Activated T-cell treated with anti-CD3 and anti-CD28 coated beads for 1 hour (primary cell): ENCODE measurements at places on chromosomes 3 and 15.

DNA sequence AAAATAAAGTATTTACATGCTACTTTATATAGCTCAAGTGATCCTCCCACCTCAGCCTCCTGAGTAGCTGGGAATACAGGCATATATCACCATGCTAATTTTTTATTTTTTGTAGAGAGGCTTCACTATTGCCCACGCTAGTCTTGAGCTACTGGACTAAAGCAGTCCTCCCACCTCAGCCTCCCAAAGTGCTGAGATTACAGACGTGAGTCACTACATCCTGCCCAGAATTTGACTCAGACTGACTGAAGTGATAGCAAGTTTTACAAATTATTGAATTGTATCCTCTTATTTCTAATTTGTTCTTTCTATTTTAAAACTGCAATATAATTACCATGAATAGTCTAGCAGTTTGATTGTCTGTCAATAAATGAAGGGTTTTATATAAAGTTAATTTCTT is 210.3 kb upstream of the CGNL1 start:
- no peak for DNase-seq

- DNase-seq: no peak
Measured at GRCh38 chr3:22585911-22586310, 617.2 kb upstream of the UBE2E2 start.

DNA sequence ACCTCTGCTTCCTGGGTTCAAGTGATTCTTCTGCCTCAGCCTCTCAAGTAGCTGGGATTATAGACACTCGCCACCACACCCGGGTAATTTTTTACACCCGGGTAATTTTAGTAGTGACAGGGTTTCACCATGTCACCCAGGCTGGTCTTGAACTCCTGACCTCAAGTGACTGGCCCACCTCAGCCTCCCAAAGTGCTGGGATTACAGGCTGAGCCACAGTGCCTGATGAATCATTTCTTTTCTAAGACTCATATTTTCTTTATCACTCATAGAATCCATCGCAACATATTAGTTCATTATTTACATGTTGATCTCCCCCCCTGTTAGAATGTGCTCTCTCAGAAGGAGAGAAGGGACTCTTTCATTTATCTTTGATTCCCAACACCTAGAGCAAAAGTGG is 109.5 kb upstream of the PTPRG start:
- DNase-seq: no peak

- DNase-seq: no peak
Measured at GRCh38 chr3:463252-464192, 267.0 kb downstream of the CHL1 start.

GRCh38 chr3:177039490-177040274 is 157.6 kb downstream of the TBL1XR1 start:
- no peak for DNase-seq

GRCh38 chr3:188197388-188197847 is 43.5 kb downstream of the LPP start:
- no peak for DNase-seq

DNA sequence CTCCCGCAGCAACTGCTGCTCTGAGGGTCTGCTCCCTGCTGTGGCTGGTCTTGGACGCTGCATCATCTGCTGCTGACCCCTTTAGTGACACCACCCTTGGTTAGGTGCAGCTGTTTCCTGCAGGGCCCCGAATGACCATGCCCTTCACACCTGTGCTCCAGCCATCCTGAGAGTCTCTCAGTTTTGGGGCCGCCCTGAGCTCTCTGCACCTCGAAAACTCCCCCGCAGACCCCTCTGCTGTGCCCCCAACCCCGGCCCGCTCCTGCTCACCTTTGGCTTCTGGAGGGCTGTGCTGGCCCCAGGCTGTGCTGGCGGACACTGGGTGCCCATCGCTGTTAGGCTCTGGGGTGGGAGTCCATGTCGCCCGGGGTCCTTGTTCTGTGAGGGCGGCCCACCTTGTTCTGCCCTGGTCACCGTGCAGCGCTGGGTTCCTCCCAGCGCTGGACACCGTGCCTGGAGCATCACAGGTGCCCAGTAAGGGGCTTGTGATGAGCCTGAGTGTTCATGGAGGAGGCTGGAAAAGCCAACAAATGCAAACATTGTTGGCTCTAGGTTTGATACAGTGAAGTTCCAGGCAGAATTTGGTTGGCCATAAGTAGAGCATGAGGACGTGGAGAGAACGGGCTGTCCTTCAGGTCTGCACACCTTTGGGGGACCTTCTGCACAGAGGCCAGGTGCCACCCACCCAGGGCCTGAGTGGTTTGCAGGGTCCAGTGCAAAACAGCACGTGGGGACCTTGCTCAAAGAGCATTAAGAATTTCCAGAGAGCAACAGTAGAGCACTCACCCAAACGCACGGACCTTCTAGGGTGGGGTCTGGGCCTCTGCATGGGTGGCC is 12.3 kb downstream of the ABTB1 start:
- DNase-seq: no peak

- DNase-seq: no peak
Measured at GRCh38 chr3:193039058-193039457, 121.4 kb upstream of the MB21D2 start.

GRCh38 chr15:47577461-47577860 is 139.8 kb upstream of the SEMA6D start:
- DNase-seq: no peak

GRCh38 chr15:39629371-39629770 is 48.5 kb downstream of the THBS1 start:
- peak; percentile 49 for DNase-seq

DNA sequence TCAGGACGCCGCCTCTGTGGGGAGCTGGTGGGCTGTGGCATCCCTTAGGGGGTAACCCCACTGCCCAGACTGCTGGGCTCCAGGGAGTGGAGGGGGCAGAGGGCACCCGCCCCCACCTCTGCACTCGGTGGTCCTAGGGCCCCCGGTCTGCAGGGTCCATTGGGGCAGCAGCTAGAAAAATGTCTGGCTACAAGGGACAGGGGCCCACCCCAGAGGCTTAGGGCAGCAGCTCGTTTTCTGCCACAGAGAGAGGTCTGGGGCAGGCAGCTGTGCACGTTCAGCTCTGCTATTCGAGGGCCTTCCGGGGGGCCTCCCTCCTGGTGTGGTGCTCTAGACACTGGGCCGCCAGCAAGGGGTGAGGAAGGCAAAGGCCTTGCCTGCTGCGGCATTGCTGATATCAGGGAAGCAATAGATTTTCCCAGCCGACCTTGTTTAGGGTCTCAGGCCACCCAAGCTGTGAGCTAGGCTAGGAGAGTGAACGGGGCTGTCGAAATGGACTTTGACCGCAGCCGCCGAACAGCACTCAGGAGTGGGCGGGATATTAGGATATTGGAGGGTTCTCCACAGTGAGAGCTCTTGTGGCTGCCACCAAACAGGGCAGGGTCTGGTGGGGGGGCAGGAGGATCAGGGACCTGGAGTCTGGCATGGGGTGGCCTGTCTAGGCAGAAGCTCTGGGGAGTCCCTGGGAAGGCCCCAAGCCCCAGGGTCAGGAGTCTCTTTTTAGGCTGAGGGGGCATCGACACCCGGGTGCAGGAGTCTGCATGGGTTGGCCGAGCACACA is 61.4 kb upstream of the KLF13 start:
- DNase-seq: no peak

DNA sequence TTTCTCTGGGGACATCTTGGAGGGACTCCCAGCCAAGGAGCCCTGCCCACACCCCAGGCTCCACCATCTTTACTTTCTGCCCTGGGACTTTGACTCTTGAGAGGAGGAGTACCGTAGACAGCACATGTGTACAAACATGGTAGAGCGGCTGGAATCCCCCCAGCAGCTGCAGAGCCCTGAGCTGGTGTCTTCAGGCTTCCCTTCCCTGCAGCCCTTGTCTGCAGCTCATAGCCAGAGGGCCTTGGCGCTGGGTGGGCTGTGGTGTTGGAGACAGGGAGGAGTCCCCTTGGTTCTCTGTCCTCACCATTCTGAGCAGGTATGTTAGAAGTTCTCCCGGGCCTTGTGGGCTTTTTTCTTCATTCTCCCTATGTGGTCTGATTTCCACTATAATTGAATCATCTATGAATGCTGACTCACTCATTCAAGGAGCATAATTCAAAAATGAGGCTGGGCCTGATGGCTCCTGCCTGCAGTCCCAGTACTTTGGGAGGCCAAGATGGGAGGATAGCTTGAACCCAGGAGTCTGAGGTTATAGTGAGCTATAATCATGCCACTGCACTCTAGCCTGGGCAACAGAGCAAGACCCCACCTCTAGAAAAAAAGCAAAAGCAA is 97.8 kb upstream of the MEF2A start:
- no peak for DNase-seq

- no peak for DNase-seq
Measured at GRCh38 chr3:22714749-22715148, 488.4 kb upstream of the UBE2E2 start.

GRCh38 chr3:168275662-168276061 is 179.9 kb upstream of the GOLIM4 start:
- no peak for DNase-seq

GRCh38 chr3:29181872-29182271 is 99.0 kb upstream of the RBMS3 start:
- no peak for DNase-seq

DNA sequence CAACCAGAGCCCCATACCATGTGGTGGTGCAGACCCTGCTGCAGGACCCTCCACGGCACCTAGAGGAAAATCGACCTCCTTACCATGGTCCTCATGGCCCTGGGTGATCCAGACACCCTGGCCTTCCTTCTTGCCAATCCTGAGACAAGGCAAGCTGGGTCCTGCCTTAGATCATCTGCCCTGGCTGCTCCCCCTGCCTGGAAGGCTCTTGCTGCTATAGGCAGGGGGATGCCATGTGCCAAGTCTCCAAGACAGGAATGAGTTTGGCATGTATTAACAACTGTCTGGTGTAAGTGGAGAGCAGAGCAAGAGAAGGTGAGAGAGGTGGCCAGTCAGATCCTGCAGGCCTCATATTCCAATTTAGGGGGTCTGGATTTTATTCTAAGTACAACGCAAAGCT is 7.5 kb downstream of the HEG1 start:
- DNase-seq: no peak

DNA sequence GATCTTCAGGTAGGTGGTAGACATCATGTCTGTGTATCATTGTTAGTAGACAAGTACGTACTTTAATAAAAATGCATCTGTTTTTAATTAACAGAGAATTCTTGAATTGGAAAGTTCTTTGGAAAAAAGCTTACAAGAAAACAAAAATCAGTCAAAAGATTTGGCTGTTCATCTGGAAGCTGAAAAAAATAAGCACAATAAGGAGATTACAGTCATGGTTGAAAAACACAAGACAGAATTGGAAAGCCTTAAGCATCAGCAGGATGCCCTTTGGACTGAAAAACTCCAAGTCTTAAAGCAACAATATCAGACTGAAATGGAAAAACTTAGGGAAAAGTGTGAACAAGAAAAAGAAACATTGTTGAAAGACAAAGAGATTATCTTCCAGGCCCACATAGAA is 149.1 kb upstream of the LRRFIP2 start:
- DNase-seq: no peak

DNA sequence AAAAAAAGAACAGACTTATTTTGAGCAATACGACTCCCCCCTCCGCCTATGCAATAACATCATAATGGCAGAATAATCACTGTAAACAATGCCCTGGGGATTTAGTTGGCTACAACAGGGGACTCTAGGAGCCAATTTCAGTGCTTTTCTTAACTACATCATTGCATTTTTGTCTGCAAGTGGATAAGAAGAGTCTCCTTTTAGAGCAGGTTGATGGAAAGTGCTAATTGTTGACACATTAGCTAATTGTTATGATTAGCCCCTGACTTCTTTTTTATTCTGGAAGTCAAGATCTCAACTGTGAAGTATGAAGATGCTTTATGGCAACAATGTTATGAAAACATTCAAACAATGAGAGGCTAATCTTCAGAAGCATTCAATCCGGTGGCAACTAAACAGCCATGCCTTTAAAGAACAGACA is 121.2 kb downstream of the MECOM start:
- DNase-seq: no peak

GRCh38 chr3:52019352-52020080 is 23.8 kb upstream of the RPL29 start:
- DNase-seq: no peak

DNA sequence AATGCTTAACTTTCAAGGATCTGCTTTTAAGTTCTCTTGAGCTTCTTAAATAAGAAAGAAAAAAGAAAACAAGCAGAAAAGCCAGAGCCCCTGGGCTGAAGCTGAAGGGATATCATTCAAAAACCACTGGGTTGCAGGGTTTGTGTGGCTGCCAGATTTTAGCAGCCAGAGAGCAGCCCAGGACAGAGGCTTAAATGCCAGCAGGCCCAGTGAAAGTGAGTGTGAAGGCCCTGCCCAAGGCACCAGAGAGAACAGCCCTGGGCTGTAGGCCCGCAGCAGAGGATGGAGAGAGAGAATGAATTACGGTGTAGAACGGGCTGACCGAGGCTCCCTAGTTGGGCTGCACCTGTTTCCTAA is 106.3 kb upstream of the BOC start:
- no peak for DNase-seq

GRCh38 chr15:68653801-68654200 is 75.0 kb downstream of the CORO2B start:
- no peak for DNase-seq

- DNase-seq: no peak
Measured at GRCh38 chr15:101672298-101672697, 20.1 kb upstream of the TM2D3 start.

GRCh38 chr15:71278989-71279756 is 163.9 kb downstream of the THSD4 start:
- no peak for DNase-seq

GRCh38 chr3:152183473-152183872 is 85.3 kb upstream of the MBNL1 start:
- peak; percentile 36 for DNase-seq

GRCh38 chr3:51703761-51704510 is 2.9 kb upstream of the GRM2 start:
- DNase-seq: no peak

DNA sequence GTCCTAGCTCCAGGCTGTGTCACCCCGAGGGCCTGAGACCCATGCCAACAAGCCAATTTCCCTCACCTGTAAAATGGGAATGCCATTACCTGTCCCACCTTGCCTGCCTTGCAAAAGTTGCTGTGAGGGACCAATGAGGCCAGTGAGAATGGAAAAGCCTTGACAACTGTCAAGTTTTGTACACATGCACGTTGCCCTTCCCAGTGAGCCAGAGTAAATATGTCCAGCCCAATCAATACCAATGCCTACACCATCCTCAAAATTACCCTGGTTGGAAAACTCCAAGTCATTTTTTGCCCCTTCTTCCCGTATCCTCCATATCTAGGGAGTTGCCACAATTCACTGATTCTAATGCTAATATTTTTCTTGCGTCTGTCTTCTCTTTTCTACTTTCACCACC is 73.5 kb upstream of the RASGRF1 start:
- no peak for DNase-seq
